Epithelial cell of proximal tubule (primary cell): ENCODE measurements at places on chromosomes 1 and 21. TPM values are rescaled to one million over a fixed set of nuclear protein-coding genes. Genes with fewer than 3 reads are reported as not detected.

The BEND5 gene
- total RNA-seq: 1.3 and 1.9 TPM in 2 replicates

The DYNLT5 gene
- not detected in 2 replicates for total RNA-seq

The HPDL gene
- total RNA-seq: 2.9 and 11.9 TPM in 2 replicates

The KRTAP12-2 gene
- total RNA-seq: not detected in 2 replicates

The CD1C gene
- not detected in 2 replicates for total RNA-seq

The AVPR1B gene
- not detected in 2 replicates for total RNA-seq

The CHODL gene
- 0.14 and 0.81 TPM in 2 replicates for total RNA-seq

The SPRR1A gene
- total RNA-seq: not detected in 2 replicates
